Cerebellum (tissue), 4 donors: ENCODE measurements at places on chromosomes 2 and 18. TPM values are rescaled to one million over a fixed set of nuclear protein-coding genes. Genes with fewer than 3 reads are reported as not detected.

The GPATCH11 gene
- total RNA-seq: 13.8 TPM

The PPM1B gene
- 81.0 TPM for total RNA-seq

DNA sequence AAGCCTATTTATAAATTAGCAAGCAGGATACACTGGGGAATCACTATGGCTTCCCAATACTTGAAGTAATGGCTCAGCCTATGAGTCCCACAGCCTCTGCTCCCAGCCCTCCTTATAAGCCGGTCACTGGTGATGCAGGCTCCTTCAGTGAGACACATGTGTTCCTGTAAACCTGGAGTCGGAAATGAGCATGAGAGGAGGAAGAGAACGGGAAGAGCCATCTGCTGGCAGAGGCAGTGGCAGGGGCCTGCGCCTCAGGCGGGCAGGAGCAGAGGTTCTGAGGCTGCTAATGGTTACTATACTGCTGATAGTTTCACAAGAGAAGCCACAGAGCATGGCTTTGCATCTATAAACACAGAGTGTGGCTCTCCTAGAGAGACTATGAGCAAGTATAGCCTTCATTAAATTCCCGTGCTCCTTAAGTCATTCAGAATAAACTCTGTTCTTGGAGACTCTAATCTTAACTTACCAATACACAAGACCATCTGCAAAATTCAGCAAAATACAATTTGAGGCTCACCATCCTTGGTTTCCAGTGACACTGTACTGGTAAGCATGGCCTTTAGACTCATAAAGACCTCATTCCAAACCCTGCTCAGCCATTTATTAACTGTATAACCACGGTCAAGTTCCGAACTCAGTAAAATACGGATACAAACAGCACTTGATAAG lies 63.3 kb downstream of the FBXO15 start:
- no peak for DNase-seq

- DNase-seq: no peak
Observed at GRCh38 chr18:9715088-9715343, 6.9 kb downstream of the RAB31 start.

The RGPD3 gene
- 0.82 TPM for total RNA-seq
